ENCODE measurements at places on chromosomes 2 and 18.

- no peak for DNase-seq
Measured at GRCh38 chr2:72211777-72212485, 64.3 kb upstream of the CYP26B1 start.

GRCh38 chr2:61619561-61619960 is 81.4 kb upstream of the XPO1 start:
- DNase-seq: no peak

DNA sequence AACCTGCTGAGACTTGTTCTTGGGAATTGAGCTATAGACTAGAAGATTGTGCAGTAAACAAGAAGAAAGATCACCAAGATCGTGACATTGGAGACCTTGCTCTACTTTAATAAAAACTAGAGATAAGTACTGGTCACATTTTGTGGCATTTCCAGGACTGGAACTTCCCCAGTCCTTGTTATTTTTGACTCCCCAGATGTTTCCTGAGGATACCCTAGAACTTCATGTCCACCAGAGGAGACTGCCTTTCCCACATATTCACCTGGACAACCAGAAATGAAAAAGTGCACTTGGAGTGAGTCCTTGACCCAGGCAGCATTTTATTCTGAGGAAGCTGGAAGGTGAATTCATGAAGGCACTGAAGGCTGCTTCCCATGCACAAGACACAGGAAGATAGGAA is 5.7 kb downstream of the CD207 start:
- DNase-seq: no peak

DNA sequence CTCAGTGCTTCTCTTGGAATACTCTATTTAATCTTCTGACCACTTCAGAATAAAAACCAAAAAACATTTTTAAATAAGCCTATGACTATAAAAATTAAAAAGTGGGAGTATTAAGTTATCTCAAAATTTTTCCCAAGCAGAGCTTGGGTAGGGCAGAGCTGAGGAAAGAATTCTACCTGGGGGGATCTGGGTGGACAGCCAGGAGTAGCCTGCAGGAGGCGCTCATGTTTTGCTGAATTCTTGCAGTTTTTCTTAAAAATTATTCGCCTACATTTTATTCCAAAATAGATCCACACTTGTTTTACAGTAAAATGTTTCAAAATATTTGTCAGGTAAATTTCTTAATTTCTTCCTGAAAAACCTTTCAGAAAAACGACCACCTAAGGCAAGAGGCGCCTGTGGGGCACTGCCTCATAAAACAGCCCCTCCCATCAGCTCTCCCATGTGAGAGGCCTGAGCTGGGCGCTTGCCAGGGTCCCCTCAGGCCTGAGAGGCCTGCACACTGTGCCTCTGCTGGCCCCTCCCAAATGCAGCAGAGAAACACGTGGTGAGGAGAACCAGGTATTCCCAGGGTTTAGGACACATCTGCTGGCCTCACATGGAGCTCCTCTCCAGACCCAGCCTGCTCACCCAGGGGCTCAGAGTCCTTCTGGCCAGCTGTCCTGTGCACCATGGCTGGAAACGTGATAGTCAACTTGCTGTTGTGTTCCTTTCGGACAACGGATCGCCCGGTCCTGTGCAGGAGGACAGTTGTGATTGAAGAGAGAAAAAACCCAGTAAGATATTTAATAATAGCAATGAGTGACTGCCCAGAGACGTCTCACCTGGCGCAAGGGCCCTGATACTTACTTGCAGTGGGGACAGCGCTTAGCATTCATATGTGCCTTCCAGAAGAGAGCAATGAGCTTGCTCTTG is 17.5 kb downstream of the POLR1A start:
- no peak for DNase-seq

- DNase-seq: no peak
Measured at GRCh38 chr2:9782197-9782719, 61.0 kb upstream of the TAF1B start.

DNA sequence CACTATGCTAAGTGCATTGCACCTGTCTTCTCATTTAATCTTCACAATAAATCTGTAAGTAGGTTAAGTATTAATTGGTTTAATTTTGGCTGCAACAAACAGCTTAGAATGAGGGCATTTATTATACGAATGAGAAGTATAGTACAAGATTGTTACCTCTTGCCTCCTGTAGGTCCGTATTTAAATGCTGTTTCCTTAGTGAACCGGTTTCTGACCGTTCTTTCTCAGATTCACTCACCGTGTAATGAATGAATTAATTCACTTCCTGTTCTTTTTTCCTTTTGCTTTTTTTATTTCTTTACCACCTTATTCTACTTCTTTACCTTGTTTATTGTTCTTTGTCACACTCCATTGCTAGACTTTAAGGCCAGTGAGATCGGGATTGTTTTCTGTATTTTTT is 153.8 kb upstream of the RASGRP3 start:
- DNase-seq: no peak

- no peak for DNase-seq
Measured at GRCh38 chr2:235043762-235044500, 92.1 kb downstream of the SH3BP4 start.

DNA sequence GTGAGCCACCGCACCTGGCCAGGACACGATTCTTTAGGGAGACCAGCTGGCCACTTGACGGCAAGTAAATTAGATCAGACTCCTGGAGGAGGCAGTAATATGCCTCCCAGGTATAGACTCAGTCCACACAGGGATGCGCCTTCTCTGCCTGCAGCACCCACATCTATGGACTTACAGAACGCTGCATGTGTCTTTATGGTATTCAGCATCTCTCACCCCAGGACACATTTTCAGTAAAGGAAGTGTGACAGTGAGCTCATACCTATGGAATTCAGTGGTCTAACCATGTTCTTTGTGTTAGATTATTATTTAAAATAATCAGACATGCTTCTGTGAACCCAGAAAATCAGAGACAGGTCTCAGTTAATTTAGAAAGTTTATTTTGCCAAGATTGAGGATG is 5.9 kb upstream of the NARS1 start:
- no peak for DNase-seq

GRCh38 chr2:232876978-232877441 is 6.9 kb downstream of the SNORC start:
- no peak for DNase-seq

Measured in dorsolateral prefrontal cortex (tissue), 122 donors.